T-cell (primary cell): ENCODE measurements at places on chromosomes 3 and 15. TPM values are rescaled to one million over a fixed set of nuclear protein-coding genes. Genes with fewer than 3 reads are reported as not detected.
A peak's percentile ranks its signal among the peaks of the same experiment; 100 is the strongest.

Gene REC114
- total RNA-seq, result not detected

- H3K27me3 ChIP-seq, result no peaks in the 10 kb centered on the region
- H3K27ac ChIP-seq, result no peak overlapping the region
- no peaks in the 10 kb centered on the region for H3K36me3 ChIP-seq
- no peaks in the 10 kb centered on the region for H3K4me1 ChIP-seq
- DNase-seq, result no peak
These were observed 349.9 kb downstream of the NLGN1 start for GRCh38 chr3:173747427-173747826.

DNA sequence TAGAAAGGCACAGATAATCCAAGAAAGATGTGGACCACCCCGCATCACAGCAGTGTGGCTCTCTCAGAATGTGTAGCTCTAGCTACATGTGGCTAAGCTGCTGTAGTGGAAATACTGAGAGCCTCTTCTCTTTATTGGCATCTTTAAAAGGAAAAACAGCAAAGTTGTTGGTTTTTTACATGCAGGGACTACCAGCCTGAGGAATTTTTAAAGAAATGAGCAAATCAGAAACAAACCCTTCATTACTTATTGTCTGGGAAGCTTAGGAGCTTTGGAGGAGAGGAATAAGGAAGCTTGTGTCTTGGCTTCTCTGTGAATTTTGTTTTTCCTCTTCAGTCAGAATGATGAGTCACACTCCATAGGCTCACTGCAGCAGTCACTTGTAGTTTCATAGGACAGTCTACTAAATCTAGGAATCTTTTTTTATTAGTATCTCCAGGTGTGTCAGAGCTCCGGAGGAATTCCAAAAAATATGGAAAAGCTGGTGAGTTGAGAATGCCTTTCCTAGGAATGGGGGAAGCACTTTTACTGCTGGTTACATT, 27.5 kb downstream of the POLG start:
- H3K27me3 ChIP-seq, result no peaks in the 10 kb centered on the region
- H3K4me3 ChIP-seq, result no peak overlapping the region
- no peaks in the 10 kb centered on the region for H3K4me1 ChIP-seq
- DNase-seq, result no peak

GRCh38 chr3:107241217-107241616, 136.0 kb upstream of the CCDC54 start:
- peaks cover 2% of the 10 kb centered on the region for H3K4me1 ChIP-seq
- peak overlapping the region; percentile 98 for H3K4me3 ChIP-seq
- DNase-seq, result no peak
- H3K36me3 ChIP-seq, result no peaks in the 10 kb centered on the region
- H3K27me3 ChIP-seq, result peaks cover 8% of the 10 kb centered on the region

- no peak for DNase-seq
- H3K36me3 ChIP-seq, result no peaks in the 10 kb centered on the region
- H3K4me3 ChIP-seq, result peak overlapping the region; percentile 96
- H3K27ac ChIP-seq, result no peak overlapping the region
- peaks cover 34% of the 10 kb centered on the region for H3K4me1 ChIP-seq
- H3K27me3 ChIP-seq, result no peaks in the 10 kb centered on the region
These were observed 1.1 kb downstream of the EAF1 start for GRCh38 chr3:15428539-15428938.

GRCh38 chr3:142447301-142447851, 461 bp downstream of the XRN1 start:
- peaks cover 16% of the 10 kb centered on the region for H3K4me1 ChIP-seq
- peak overlapping the region; percentile 97 for H3K27ac ChIP-seq
- DNase-seq, result peak; percentile 30
- peaks cover 14% of the 10 kb centered on the region for H3K36me3 ChIP-seq
- H3K4me3 ChIP-seq, result peak overlapping the region; percentile 91
- H3K27me3 ChIP-seq, result no peaks in the 10 kb centered on the region
